ENCODE measurements at places on chromosomes 3 and 15.

- no peak for DNase-seq
These were observed 120.1 kb upstream of the NMNAT3 start for GRCh38 chr3:139797724-139798343.

- no peak for DNase-seq
These were observed 68.5 kb downstream of the CHSY1 start for GRCh38 chr15:101183226-101183930.

- no peak for DNase-seq
These were observed 335.3 kb downstream of the IL20RB start for GRCh38 chr3:137293086-137293485.

- no peak for DNase-seq
These were observed 498.6 kb downstream of the NAALADL2 start for GRCh38 chr3:175357758-175358157.

DNA sequence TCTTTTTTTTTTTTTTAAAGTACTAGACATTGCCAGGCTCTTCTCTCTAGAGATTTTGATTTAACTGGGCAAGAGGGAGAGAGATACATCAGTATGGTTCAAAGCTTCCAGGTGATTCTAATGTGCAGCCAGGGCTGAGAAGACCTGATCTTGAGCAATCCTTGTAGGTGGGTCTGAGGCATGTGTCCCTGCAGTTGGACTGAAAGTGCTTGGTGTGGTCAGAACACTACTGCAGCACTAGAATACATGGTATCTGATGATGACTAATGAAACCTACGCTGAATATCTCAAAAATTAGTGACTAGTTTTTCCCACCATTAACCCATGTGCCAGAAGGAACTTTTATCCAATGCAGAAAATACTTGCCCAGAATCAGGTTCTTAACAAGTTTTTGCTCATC is 34.4 kb upstream of the MYO5C start:
- DNase-seq: no peak

GRCh38 chr3:5087209-5087608 is 34.9 kb upstream of the ARL8B start:
- no peak for DNase-seq

GRCh38 chr3:106552351-106553043 is 683.7 kb upstream of the CBLB start:
- no peak for DNase-seq

GRCh38 chr15:38688761-38689160 is 124.1 kb upstream of the RASGRP1 start:
- no peak for DNase-seq

DNA sequence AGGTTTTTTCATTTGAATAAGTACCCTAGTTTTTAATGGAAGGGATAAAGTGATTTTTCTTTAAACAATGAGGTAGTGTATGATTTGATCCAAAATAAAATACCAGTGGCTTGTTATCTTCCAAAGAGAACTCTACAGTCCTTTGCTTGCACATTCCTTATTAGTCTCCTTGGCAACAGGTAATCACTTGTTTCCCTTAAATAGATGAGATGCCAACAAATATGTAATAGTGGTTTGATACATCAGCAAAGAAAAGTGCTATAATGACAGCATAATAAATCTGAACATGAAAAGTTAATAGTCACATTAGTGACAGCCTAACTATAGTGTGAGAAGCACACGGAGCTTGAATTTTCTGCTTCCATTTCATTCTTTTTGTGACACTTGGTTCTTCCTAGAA is 360.2 kb downstream of the ZNF385D start:
- no peak for DNase-seq

All from D721Med (cell line).